Epithelial cell of proximal tubule (primary cell): ENCODE measurements at places on chromosomes 3 and 15. TPM values are rescaled to one million over a fixed set of nuclear protein-coding genes. Genes with fewer than 3 reads are reported as not detected.

XIRP1 gene
- total RNA-seq: 0.12 TPM in 1 of 2 replicates, not detected in the other

WNT5A gene
- 4.4 and 12.5 TPM in 2 replicates for total RNA-seq

GNAT1 gene
- not detected in 2 replicates for total RNA-seq

GALNT15 gene
- not detected in 2 replicates for total RNA-seq

ALDH1A3 gene
- total RNA-seq: 79.9 and 141 TPM in 2 replicates

GP5 gene
- total RNA-seq: 0.14 TPM in 1 of 2 replicates, not detected in the other

DUOXA2 gene
- not detected in 2 replicates for total RNA-seq

PLA2G4D gene
- not detected in 2 replicates for total RNA-seq

KBTBD13 gene
- total RNA-seq: not detected in 2 replicates

GOLGA6L9 gene
- 0.72 and 2.5 TPM in 2 replicates for total RNA-seq

RASL12 gene
- total RNA-seq: not detected in 2 replicates

MAPKBP1 gene
- 11.9 and 14.4 TPM in 2 replicates for total RNA-seq
